ENCODE measurements at places on chromosomes 7 and 10.
A peak's percentile ranks its signal among the peaks of the same experiment; 100 is the strongest.

- no peak for DNase-seq
These were observed 461.2 kb downstream of the SDK1 start for GRCh38 chr7:3762146-3762831.

GRCh38 chr7:80643336-80643915 is 5.0 kb downstream of the CD36 start:
- DNase-seq: peak; percentile 26

GRCh38 chr7:91089382-91089963 is 174.8 kb upstream of the FZD1 start:
- peak; percentile 59 for DNase-seq

DNA sequence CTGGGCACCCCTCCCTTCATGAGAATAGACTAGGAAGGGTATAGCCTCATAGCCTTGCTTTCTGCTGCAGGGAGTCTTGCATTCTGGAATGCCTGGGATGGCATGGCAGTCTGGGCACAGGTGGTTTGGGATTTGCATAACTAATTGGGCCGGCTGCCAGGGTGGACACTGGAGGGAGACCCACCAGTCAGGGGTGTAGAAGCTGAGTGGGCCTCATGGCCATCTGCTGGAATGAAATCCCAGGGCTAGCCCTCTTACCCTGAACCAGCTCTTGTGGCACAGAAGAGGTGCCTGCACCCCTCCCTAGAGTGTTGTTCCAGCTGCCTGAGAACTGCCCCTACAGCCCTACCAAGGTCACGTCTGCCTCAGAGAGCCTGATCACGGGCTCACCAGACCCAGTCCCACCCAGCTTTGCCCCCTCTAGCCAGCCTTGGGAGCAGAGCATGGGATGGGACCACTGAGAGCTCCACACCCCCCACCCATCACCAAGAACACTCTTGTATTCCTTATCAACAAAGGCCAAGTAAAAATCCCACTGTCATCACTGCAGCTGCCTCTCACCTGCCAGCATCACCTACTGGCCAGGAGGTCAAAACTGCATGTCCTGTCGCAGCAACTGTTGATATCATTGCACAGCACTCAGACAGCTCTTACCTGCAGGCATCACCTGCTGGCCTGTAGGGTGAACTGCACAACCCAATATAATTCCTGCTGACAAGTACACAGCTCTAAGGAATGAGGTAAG is 148.9 kb downstream of the ZEB1 start:
- DNase-seq: no peak

- DNase-seq: no peak
These were observed 19.6 kb downstream of the ASAH2 start for GRCh38 chr10:50231515-50232260.

- DNase-seq: no peak
These were observed 190.6 kb upstream of the CCDC6 start for GRCh38 chr10:60096761-60097513.

- no peak for DNase-seq
These were observed 574.9 kb downstream of the CCSER2 start for GRCh38 chr10:84903320-84903719.
